ELR (cell line): ENCODE measurements at places on chromosomes 5 and 9.

DNA sequence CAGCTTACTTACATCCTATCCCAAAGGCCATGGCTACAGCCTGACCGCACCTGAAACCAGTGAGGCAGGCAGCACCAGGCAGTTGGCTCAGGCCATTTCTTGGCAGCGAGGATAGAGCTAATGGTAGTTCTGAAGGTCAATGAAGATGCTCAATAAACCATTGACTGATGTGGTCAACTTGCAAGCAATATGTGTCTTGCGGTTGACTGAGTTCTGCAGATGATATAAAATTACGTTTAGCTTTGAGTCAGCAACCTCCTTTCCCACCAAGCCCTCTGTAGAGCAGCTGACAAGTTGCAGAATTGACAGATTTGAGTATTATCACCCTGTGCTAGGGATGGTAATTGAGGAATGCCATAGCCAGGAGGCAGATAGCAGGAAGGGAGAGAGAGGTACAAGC is 189.0 kb upstream of the PUM3 start:
- DNase-seq = no peak

DNA sequence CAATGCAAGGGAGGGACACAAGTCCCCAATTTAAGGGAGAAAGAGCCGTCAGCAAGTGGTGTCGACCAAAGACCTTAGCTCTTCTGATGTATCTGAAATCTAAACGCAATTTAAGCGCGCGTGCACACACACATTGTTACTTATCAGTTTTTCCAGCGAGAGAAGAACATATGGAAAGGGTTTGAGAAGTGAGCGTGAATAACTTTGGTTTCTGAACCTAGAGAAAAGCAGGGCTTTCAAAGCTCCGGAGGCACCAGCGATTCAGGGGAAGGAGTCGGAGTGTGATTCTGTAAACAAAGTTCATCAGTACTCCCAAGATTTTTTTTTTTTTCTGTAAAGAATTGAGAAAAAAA is 191.8 kb downstream of the MEF2C start:
- DNase-seq = no peak

- DNase-seq = no peak
Observed at GRCh38 chr5:440401-441201, 2.4 kb upstream of the EXOC3 start.

DNA sequence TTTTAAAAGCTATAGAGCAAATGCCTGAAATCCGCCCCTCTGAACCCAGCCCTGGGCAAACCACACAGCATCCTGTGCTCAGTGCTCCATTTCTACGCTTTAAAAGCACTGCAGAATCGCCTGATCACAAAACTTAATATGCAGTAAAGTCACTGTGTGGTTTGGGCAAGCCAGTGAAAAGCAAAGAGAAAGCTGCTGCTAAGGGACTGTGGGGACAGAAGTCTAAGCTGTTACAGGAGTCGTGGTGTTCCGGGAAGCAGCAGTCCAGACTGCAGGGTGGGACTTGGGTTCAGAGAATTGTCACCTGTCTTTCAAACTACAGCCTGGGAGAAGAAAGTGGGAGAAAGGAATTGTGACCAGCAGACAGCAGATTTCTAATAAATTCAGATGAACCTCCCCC is 8.2 kb downstream of the RAPGEF1 start:
- DNase-seq = no peak

- DNase-seq = no peak
Observed at GRCh38 chr5:6545036-6545693, 87.7 kb downstream of the NSUN2 start.

DNA sequence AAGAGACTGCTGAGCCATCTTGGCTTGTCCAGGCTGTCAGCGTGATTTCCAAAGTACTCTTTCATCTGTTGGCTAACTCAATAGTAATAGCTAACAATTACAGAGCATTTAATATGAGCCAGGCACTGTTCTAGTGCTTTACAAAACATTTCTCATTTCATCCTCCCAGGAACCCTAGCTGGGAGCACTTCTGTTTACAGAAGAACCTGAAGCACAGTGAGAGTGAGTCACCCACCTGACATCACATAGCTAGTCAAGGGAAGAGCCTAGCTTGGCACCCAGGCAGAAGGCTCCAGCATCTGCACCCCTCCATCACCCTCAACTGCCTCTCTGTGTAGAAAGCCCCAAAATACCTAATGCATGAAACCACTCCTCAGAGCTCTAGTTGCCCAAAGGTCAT is 57.5 kb upstream of the IQGAP2 start:
- peak; percentile 4 for DNase-seq

DNA sequence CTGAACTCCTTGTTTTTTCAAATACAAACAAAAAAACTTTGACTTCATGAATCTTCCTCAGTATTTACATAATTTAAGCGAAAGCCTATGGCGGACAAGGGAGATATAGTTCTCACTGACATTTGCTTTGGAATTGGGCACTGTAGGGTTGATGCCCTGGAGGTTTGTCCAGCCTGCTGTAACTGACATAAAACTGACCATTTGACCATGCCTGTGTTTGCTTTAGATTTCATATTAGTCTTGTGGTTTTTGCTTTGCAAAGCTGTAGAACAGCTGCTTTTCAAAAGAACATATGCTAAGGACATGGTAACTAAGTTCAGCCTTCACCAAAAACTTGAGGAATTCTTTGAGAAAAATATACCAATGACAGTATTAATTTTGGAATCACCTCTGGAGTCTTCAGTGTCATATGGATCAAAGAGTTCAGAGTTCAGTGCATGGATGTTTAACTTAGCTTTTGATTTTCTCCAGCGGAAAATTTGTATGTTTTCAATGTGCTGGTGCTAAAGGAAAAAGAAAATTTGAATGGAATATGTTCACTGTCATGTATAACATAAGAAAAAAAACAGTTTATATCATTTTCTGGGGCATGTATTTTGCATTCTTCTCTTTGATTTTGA is 1013.1 kb downstream of the NR2F1-AS1 start:
- DNase-seq = no peak

- DNase-seq = peak; percentile 45
Observed at GRCh38 chr9:81183761-81184160, 505.6 kb downstream of the TLE1 start.

- no peak for DNase-seq
Observed at GRCh38 chr9:135698767-135699166, 514 bp downstream of the SOHLH1 start.

- DNase-seq = no peak
Observed at GRCh38 chr5:118611332-118611945, 376.9 kb downstream of the DTWD2 start.

DNA sequence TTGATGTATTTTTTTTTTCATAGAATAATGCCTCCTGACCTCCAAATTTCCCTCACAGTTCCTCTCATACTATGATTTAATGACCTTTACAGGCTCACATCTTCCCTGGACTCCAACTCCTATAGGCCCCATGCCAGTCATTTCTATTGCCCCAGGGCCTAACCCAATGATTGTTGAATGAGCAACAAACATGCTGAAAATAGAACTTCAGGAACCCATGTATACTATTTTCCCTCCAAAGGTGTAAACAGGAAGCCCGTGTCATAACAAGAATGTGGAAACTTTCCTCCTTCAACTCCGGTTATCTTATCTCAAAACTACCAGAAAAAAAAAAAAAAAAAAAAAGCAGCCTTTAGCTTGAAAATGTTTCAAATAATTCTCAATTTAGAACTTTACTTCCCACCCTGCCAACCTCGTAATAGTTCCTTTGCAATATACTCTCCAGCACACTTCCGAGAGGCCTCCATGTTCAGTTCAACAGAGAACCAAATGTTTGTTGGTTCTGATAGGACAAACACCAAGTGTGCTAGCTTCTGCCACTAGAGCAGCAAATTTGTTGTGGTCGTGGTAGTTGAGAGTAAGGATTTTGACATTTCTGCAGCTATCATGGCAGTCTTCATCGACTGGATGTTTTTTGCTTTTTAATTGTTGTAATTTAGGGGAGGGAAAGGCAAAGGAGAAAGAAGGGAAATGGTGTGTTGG is 25.8 kb downstream of the TRPM6 start:
- DNase-seq = no peak

DNA sequence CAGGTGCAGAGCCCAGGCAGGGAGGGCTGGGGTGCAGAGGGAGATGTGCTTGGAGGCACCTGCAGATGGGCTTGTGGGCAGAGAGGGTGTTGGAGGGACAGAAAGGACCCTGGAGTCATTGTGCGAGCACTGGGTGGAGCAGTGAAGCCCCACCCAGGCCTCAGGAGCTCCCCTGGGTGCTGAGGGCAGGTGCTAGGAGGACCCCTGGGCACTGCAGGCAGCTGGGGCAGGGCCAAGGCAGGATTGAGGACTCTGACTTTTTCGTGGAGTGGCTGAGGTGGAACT is 10.3 kb upstream of the SLC6A18 start:
- no peak for DNase-seq

- no peak for DNase-seq
Observed at GRCh38 chr5:167339205-167339604, 952.2 kb upstream of the WWC1 start.

DNA sequence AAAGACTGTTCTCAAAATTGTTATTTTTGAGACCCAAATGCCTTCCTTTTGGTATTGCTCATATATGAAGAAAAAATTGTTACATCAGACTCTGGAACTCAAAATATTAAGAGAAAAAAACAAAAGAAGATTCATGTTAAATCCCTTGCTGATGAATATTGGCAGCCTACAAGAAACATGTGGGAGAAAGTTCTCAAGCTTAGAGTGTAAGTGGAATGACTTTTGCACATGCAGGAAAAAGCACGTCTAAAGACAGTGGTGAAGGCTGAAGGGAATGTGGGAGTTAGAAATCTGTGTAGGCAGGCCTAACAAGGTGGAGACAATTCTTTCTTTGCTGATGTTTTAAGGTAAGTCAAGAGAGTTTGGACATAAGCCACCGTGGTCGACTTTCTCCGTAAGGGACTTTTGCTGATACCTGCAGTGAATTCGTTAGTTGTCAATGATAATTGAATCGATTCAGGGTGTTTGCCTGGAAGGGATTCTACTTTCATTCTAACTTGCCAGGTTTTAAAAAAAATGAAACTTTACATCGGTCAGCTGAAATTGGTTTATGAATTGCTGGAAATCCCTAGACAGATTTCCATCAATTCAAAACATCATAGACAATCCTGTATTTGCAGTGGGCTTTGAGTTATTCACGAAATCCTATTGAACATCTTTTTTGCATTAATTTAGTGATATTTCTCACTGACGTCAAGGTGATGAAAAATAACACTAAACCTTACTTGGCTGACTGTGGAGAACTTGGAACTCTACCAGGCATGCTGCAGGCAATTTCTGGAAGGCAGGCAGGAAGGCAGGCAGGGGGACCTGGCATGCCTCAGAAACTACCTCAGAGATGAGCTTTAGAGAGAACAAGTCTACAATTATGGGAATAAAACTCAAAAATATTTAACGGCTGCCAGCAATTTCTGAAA is 359.1 kb upstream of the ADAMTSL1 start:
- DNase-seq = no peak

- DNase-seq = no peak
Observed at GRCh38 chr9:125239631-125240597, 1.2 kb downstream of the HSPA5 start.

GRCh38 chr9:127105805-127106465 is 16.5 kb downstream of the ANGPTL2 start:
- no peak for DNase-seq

- no peak for DNase-seq
Observed at GRCh38 chr5:6699357-6699756, 13.9 kb upstream of the TENT4A start.

DNA sequence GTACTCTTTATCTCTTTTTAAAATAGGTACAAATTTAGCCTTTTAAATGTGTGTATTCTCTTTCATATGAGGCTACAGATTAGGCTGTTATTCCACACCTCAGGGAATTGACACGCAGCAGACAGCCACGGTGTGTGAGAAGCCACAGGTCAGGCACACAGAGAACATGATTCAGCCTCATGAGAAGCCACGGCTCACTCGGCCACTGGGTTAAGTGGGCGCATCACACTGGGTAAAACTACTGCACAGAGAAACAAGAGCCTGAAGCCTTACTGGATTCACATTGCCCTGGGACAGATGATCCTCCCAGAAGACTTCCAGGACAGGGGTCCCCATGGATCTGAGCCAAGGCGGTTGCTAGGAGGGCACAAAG is 28.2 kb downstream of the LPCAT1 start:
- DNase-seq = no peak
